Keratinocyte (primary cell): ENCODE measurements at places on chromosomes 7 and 10.
A peak's percentile ranks its signal among the peaks of the same experiment; 100 is the strongest.

DNA sequence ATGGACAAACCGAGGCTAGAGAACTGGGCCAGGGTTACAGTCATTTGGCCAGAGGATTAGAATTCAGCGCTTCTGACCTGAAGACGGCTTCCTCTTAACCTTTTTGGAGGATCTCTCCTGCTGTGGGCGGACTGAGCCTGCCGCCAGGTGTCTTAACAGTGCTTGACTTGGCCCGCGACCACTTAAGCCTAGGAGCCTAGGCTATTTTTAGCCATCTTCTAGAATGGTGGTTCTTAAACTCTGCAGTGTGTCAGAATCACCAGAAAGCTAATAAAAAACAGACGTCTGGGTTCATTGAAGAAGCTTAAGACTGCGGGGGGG, 722 bp downstream of the MDH2 start:
- H3K4me1 ChIP-seq, result peaks cover 18% of the 10 kb centered on the region
- H3K36me3 ChIP-seq, result peaks cover 18% of the 10 kb centered on the region
- H3K27me3 ChIP-seq, result no peaks in the 10 kb centered on the region
- DNase-seq, result no peak
- peak overlapping the region; percentile 83 for H3K4me3 ChIP-seq

- peaks cover 8% of the 10 kb centered on the region for H3K27me3 ChIP-seq
- no peak for DNase-seq
- no peak overlapping the region for H3K27ac ChIP-seq
These were observed 88.0 kb downstream of the ARHGAP22 start for GRCh38 chr10:48516911-48517310.

- no peaks in the 10 kb centered on the region for H3K36me3 ChIP-seq
- H3K27ac ChIP-seq, result no peak overlapping the region
- no peak for DNase-seq
- no peak overlapping the region for H3K4me3 ChIP-seq
These were observed 334.9 kb upstream of the KMT2E start for GRCh38 chr7:104679085-104679484.

DNA sequence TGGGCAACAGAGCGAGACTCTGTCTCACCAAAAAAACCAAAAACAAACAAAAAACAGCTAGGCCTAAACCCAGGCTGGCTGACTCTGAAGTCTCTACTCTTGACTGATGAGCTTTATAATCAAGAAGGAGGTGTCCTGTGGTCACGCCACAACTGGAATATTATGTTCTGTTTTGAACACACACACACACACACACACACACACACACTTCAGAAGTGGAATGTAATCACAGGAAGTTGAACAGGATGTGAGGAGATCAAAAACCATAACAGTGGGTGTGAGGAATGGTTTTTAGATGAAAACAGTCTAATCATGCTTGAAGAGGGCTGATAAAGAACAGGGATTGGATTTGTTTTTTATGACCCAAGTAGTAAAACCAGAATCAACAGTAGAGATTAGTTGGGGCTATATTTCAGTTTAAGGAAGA, 51.1 kb upstream of the IL6 start:
- DNase-seq, result no peak
- no peak overlapping the region for H3K27ac ChIP-seq
- H3K4me3 ChIP-seq, result no peak overlapping the region
- H3K36me3 ChIP-seq, result no peaks in the 10 kb centered on the region
- peaks cover 25% of the 10 kb centered on the region for H3K4me1 ChIP-seq

- no peak overlapping the region for H3K27ac ChIP-seq
- no peak for DNase-seq
- H3K4me1 ChIP-seq, result no peaks in the 10 kb centered on the region
- no peaks in the 10 kb centered on the region for H3K36me3 ChIP-seq
- H3K27me3 ChIP-seq, result no peaks in the 10 kb centered on the region
These were observed 365.3 kb upstream of the SHH start for GRCh38 chr7:156177422-156178055.
